ENCODE measurements at places on chromosomes 5 and 9. TPM values are rescaled to one million over a fixed set of nuclear protein-coding genes. Genes with fewer than 3 reads are reported as not detected.

- DNase-seq: no peak
These were observed 106.2 kb downstream of the GOLPH3 start for GRCh38 chr5:32067774-32068470.

GRCh38 chr9:130885484-130886375, 10.9 kb downstream of the QRFP start:
- DNase-seq: no peak

GRCh38 chr5:142727735-142728047, 41.8 kb upstream of the FGF1 start:
- no peak for DNase-seq

- DNase-seq: no peak
These were observed 10.0 kb upstream of the RETREG1 start for GRCh38 chr5:16626696-16627264.

DNA sequence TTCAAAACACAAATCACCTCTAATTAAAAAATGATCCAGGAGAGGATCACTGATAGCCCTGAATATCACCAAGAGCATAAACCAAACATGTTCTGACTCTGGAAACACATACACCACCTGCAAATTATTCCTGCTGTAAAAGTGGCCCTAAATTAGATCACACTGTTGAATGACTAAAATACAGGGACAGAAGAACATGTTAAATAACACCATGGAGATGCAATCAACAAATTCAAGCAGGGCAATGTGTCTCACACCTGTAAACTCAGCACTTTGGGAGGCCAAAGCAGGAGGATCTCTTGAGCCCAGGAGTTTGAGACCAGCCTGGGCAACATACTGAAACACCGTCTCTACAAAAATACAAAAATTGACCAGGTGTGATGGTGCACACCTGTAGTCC, 18.2 kb upstream of the SPOUT1 start:
- DNase-seq: no peak

GRCh38 chr9:93260263-93261066, 76.5 kb downstream of the WNK2 start:
- no peak for DNase-seq

DNA sequence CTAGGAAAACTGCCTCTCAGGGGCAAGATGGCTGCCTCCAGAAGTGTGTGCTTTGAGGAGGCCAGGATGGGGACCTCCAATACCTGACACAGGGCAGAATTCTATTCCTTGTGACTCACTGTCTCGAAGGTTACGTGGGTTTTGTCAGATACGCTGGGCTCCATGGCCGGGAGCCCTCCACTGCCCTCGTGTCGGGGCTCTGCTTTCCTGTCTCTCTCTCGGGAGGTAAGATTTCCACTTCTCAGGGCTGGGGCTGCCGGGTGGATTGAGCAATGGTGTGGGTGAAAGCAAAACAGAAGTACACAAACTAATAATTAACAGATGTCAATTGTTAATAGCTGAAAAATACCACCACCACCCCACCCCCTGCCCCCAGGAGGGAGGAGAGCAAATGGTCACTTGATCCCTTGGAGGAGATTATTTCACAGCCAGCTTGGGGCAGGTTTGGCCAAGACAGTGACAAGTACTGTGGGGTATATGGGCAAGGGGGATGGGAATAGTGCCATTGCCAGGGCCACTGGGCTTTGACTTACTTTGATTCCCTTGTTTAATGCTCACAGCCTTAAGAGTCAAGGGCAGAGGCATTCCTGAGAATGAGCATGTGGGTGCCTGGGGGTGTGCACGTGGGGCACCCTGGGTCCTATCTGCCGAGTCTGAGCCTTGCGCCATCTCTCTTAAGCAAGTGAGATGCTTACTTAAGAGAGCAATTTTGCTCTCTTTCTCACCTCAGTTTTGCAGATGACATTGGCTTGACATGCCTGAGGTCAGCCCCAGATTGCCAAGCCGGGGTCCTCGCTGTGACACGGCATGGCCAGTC, 28.8 kb upstream of the DAB2IP start:
- DNase-seq: no peak

DNA sequence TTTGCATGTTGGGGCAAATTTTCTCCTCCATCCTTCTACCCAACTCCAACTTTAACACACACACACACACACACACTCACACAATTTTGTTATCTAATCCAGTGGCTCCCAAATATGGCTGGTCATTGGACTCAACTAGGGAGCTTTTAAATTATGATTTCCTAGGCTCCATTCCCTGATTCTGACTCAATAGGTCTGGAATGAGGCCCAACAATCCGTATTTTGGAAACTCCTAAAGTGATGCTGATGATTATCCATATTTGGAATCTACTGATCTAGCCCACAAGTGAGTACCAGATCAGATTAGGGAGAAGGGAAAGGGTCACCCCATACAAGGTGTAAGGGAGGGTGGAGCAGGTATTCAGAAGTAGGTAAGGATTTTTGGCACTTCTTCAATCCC, 309.7 kb downstream of the TLE1 start:
- DNase-seq: no peak

DNA sequence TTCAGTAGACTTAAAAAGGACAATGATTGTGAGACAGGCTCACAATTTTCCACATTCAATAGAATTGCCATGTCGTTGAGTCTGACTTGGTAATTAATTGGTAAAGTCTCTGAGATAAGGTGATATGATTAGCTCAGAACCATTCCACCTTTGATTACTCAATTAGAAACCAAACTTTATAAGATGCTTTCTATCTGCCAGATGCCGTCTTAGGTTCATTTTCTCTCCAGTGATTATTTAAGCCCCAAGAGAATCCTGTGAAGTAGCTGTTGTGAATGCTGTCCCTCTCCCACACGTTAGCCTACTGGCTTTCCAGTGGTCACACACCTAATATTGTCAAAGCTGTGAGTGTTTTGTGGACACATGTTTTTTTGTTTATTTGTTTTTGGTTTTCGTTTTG, 528.9 kb upstream of the ZNF462 start:
- no peak for DNase-seq

DNA sequence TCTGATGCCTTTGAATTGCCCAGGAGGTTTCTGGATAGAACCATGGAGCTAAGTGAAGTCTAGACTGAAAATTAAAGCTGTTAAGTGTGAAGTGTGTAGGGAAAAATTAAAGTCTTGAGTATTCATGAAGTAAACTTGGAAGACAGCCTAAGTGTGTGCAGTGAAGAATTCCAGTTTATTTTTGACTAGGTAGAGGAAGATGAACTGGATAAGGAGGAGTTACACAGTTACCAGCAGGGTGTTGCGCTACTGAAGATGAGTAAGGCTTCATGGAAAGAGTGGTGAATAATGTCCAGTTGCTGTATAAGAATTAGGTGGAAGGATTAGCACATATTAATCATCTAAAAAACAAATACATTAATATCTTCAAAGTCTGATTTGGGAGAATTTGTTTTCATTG, 5.7 kb upstream of the CHD1 start:
- no peak for DNase-seq

DNA sequence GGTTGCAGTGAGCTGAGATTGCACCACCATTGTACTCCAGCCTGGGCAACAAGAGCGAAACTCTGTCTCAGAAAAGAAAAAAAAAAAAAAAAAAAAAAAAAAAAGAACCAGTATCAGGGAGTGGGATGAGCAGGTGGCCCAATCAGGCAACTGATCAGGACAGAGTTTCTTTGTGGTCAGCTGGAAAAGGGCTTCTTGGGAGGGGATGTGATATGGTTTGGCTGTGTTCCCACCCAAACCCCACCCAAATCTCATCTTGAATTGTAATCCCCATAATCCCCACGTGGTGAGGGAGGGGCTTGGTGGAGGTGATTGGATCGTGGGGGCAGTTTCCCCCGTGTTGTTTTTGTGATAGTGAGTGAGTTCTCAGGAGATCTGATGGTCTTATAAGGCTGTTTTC, 4.7 kb upstream of the GCNT1 start:
- DNase-seq: no peak

DNA sequence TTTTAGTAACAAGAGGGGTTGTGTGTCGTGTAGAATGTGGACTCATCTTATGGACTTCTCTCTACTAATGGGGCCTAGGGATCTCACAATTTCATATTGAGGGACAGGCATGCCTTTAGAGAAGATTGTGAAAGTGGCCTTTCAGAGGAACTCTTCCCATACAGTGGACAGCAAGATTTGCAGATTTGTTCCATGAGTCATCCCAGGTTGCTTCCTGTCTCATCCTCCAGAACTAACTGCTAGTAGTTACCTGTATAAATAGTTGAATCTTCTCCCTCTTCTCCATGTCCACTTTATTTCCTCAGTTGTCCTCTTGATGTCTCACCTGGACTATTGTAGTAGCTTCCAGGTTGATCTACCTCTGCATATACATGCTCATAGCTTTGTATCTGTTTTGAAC, 997.5 kb upstream of the CTNND2 start:
- no peak for DNase-seq

DNA sequence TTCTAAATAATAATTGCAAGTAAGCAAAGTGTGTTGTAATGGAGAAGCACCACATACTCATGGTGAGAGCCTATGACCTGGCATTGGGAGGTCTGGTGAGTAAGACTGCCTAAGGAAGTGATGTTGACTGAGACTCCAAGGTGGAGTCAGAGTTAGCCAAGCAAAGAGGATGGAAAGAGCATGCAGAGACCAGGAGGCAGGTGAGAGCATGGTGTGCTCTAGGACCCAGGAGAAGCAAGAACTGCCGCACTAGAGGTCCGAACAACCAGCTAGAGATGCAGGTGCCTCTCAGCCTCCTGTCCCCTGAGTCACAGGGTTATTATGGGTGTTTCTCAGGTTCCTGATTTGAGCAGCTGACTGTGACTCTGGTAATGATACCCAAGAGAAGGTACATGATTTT, 27.3 kb downstream of the ANP32B start:
- DNase-seq: no peak

GRCh38 chr9:137836151-137836830, 41.3 kb upstream of the CACNA1B start:
- DNase-seq: no peak

GRCh38 chr5:166562246-166562645, 1729.2 kb upstream of the WWC1 start:
- DNase-seq: no peak

GRCh38 chr5:102622262-102622661, 123.5 kb upstream of the SLCO6A1 start:
- no peak for DNase-seq

DNA sequence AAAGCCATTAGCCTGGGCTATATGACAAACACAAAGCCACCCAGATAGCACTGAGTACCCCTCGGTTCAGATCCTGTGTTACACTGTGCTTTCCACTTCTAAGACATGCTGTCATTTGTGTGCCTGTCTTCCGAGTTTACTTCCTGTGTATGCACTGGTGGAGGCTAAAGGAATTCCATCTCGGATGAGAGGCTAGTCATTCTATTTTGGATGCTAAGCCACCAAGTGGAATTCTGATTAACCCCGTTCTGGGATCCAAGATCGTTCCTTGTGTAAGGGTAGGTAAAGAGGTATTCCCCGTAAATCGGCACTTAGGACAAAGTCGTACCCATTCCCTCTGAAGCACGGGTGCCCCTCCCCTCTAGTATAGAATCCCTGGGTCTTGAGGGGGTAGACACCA, 8.7 kb downstream of the PROP1 start:
- DNase-seq: no peak

DNA sequence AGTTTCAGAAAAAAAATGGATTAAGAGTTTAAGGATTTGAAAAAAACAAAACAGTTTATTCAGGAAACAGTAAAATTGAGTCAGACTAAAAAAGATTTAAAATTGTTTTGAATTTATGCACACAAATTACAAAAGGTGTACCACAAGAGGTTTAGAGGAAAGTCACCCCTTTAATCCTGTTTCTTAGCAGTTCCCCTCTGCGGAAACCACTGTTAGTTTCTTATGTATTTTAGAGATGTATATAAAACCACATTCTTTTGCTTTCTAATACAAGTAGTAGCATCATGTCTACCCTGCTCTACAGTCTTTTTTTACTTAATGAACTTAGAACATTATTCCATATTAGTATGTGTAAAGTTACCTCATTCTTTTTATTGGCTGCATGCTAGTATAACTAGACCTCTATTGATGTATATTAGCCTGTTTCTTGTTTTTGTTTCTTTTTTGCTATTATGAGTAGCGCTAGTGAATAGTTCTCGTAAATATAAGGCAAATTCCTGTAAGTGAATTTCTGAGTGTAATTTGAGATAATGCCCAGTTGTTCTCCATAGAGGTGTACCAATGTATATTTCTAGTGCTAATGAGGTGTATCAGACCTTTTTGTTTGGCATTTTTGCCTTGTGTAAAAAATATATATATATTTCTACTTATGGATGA, 20.0 kb downstream of the GPBP1 start:
- DNase-seq: no peak

- DNase-seq: no peak
These were observed 103.9 kb downstream of the INSYN2B start for GRCh38 chr5:169876386-169876785.

DNA sequence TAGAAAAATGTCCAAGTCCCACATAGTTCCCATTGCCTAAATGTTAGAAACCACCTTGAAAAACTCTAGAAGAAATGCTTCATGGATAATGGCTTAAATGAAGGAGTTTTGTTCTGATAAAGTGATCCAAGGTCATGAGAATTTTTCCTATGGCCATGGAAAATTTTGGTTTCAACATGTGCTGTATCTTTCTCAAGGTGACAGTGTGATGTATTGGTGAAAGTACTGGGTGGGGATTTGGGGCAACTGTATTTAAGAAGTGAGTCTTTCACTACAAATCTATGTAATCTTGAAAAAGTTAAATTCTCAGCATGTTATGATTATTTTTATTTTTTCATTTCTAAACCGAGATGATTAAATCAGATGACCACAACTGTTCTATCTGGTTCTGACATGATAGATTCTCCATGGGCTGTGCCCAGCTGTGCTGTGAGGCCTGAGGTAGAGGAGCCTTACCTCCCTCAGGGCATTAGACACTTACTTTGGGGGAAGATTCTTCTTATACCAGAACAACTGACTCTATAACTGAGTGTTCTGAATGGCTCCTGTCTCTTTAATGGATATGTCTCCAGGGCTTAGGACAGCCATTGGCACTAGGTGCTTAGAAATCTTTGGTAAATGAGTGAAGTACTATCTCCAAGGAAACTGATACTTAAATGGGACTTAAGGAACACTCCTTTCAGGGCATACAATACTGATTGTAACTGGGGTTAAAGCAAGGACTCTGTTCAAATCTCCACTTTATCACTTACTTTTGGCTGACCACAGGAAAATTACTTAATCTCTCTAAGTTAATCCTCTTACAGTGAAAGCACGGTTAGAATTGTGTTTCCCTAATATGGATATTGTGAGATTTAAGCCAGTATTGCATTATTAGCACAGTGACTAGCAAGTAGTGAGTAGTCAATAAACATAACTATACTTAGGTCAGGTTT, 397.4 kb upstream of the MEF2C start:
- no peak for DNase-seq

GRCh38 chr5:81058121-81058520, 98.0 kb downstream of the RASGRF2 start:
- no peak for DNase-seq

FYB1 gene
- total RNA-seq: 580 TPM

DNAI1 gene
- not detected for total RNA-seq

SLC24A2 gene
- not detected for total RNA-seq

GRXCR2 gene
- total RNA-seq: not detected

POU5F2 gene
- 3.9 TPM for total RNA-seq

SLIT3 gene
- total RNA-seq: 0.13 TPM

IFNA17 gene
- not detected for total RNA-seq

Measured in T-cell (primary cell).